LHCN-M2 (cell line): ENCODE measurements at places on chromosomes 3 and 15. TPM values are rescaled to one million over a fixed set of nuclear protein-coding genes. Genes with fewer than 3 reads are reported as not detected.

GRCh38 chr3:16884084-16884747, 539 bp upstream of the PLCL2 start:
- no peak for DNase-seq

GRCh38 chr3:42265059-42265991, 660 bp downstream of the CCK start:
- no peak for DNase-seq

DNA sequence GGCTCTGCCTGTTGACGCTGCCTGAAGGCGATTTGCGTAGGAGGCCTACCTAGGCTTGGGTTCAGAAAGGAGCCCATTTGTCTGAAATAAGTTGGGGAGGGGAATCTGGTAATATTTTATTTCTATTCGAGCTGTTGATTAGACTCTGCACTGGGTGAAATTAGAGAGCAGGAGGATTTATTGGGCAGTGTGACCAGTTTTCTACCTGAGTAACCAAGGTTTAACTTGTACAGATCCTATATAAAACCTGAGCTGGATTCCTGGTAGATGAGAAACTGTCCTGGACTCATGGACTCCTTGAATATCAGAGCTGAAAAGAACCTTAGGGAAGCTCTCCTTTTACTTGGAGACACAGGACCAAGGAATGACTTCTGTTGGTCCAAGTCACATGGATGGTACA, 19.6 kb upstream of the GPR156 start:
- DNase-seq: no peak

TMIE gene
- total RNA-seq: not detected in 2 replicates

DNA sequence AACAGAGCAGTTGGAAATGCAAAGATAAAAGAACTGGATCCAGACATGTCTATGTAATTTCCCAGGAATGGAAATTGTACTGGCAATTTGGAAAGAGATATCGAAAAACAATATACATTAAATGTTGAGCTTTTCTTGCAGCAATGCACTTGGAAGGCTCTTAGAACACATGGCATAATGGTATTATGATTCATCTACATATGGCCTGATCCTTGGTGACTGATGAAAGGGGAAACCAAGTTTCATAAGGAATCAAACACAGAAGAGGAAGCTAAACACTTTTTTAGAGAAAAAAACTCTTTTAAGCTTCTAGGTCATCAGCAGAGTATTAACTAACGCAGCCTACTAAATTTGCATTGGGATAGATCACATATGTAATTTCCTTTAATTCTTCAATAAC, 12.4 kb upstream of the GREM1 start:
- DNase-seq: no peak

- no peak for DNase-seq
Measured at GRCh38 chr3:18415167-18415566, 10.0 kb downstream of the SATB1 start.

SEMA3B gene
- 2.1 and 4.1 TPM in 2 replicates for total RNA-seq

DNA sequence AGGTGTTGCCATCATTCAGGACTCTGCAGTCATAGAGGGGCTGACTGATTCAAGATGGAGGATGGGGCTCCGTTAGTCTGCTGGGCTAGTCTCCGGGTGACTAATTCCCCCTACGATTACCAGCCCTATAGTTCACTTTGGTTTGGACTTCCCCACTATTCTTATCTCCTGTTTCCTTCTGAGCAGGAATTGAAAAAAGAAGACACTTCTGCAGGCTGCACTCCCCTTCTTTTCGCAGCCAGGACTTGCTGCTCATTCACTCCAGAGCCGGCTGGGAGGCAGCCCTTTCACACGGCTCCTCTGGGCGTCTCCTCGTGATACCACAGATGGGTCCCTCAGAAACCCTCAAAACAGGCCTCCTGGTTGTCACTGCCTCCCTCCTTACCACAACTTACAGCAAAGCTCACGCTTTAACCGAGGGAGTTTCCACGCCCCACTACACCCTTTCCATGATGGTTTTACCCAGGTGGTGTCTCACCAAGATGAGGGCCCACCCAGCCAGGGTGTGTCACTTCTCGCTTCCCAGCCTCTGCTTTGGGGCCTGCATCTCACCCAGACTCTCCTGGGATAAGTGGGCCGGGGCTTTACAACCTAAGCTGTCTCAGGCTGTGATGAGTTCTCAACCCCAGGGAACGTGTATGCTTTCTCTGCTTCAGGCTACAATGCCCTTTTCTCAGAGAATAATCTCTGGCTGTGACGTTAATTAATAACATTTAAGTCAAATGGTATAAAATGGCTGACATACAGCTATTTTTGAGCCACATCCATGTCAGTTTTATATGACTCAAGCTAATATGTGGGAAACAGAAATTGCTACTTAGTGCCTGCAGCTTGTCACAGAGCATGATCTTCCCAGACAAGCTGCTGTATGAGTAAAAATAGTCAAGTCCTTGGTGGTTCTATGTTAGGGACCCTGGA, 11.9 kb downstream of the CX3CR1 start:
- DNase-seq: no peak

PDZRN3 gene
- total RNA-seq: 6.5 and 6.7 TPM in 2 replicates

DNA sequence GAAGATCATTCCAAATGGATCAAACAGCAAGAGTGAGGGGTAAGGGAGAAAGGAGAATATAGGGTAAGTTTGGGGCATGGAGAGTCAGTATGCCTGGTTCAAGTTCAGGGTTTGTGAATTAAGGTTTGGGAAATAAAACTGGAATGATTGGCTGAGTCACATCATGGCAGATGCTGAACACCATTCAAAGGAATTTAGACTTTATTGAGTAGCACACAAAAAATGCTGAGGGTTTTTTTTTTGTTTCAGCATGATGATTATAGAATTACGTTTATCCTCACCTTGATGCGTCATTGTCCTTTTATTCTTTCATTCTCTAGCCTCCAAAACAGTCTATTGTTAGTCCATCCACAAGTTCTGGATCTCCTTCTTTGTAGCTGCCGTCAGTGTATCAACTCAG, 220.0 kb upstream of the UMPS start:
- DNase-seq: no peak
